T follicular helper cell (primary cell): ENCODE measurements at places on chromosomes 5 and 9.

- no peak for DNase-seq
These were observed 1.4 kb upstream of the FOXI1 start for GRCh38 chr5:170104299-170104698.

DNA sequence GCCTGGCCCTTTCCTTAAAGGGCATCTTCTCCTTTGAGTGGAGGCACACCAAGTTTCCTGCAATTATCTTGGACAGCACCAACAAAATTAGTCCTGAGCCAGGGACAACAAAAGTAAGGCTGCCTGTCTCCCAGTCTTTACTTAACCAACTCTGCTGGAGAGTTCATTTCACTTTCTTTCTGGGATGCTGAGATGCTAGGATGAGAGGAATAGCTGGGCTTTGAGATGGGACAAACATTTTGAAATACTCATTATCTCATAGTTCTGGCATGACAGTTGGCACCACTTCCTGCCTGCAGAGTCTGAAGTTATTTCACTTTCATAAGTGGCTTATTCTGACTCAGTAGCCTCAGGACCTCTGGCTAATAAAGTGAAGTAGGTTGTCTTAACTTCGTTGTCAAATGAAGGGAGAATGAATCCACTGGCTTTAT, 157.0 kb downstream of the C9orf152 start:
- DNase-seq: no peak

DNA sequence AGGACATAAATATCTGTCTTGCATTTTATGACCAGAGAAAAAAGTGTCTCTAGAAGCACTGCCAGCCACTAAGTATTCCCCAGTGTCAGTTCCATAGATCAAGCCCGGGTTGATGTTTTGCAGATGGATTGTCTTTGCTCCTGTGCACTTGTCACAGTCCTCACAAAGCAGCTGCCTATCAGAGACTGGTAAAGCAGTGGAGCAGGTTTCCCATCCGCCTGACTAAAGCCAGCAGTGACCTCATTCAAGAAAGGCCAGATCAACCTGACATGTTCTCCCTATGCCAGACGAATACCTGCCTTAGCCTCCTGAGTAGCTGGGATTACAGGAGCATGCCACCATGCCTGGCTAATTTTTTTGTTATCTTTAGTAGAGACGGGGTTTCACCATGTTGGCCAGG, 26.8 kb upstream of the GARNL3 start:
- no peak for DNase-seq

GRCh38 chr9:77131399-77131798, 45.9 kb upstream of the VPS13A start:
- DNase-seq: no peak

DNA sequence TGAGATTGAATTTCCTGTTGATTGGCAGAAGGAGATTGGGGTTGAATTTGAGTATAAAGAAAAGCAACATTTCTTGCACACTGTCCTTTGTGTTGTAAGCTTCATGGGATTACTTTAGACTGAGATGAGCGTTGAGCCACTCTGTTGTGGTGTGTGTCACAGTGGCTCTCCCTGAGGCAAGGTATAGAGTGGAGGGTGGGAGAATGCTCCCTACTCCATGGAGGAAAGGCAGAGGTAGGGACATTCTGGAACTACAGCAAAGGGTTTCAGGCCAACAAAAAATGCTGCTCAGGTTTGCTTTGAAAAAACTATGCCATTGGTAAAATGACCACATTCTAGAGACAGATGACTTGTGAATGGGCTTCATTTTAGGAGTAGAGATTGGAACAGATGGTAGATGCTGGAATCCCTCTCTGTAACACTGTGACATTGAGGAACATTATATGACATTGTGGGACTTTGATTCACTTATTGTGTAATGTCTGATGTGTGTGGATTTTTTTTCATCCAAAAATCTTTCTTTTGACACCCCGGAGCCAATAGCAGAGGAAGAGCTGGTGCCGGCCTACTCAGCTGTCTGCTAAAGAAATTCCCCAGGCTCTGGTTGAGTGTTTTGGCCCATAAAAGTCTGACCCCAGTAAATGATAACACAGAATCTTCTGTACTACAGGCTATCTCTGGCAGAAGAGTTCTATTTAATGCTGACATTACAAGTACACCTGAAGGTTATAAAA, 6.2 kb upstream of the CEP120 start:
- no peak for DNase-seq

GRCh38 chr9:127913682-127914081, 3.2 kb downstream of the ST6GALNAC4 start:
- DNase-seq: no peak
